Activated CD4-positive, CD25-positive, alpha-beta regulatory T cell treated with anti-CD3 and anti-CD28 coated beads, Interleukin-2, amount 50 U/mL, for 72 hours (primary cell): ENCODE measurements at places on chromosomes 5 and 9.

- no peak for DNase-seq
Measured at GRCh38 chr5:73365990-73366667, 82.4 kb downstream of the FOXD1 start.

DNA sequence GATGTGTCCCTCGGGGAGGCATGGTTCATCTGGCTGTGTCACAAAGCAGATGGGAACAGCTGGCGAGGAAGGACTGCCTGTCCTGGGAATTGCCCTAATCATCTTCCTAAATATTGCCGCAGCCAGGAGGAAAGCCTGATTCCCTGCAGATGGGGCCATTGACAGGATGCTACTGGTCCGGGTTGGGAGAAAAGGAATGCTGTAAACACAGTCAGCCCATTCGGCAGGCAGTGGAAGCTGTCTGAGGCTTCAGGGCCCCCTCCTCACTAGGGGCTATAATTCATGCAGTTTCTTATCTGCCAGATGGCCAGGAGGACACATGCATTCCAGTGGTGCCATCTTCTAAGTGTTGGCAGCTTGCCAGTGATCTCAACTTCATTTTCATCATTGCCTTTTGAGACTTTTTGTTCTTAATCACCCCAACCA is 110.3 kb downstream of the KCNIP1 start:
- no peak for DNase-seq

GRCh38 chr5:141330299-141331080 is at the start of gene PCDHGA1:
TSS of gene PCDHGA1 (plus strand) at chr5:141330514.
- no peak for DNase-seq

DNA sequence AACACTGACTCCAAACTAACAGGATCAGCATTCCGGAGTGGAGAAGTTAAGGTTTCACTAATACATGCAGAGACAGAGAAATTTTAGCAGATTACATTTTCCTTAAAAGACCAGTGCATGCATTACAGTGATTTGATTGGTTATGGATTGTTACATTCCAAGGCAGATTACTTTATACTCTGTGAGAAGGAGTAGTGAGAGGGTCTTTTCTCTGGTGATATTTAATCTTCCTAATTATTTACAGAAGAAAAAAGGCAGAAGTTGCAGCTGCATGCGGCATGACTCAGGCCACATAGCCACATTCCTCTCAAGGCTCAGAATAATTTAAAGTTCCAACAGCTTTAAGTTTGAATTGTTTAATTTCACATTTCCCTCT is 53.0 kb upstream of the PDZD2 start:
- DNase-seq = no peak

DNA sequence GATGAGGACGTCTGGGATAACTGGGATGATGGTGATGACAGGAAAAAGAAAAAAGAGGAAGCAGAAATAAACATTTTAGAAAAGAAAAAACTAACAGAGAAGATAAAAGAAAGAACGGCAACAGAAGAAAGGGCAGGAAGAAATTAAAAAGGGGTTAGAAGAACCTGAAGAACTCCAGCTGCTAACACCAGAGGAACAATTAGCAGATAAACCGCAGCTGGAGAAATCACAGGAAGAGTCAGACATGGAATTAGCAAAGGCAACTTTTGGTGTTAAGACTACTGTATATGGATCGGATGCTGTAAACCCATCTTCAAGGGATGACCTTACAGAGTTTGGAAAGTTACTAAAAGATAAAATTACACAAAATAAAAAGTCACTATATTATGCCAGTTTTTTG is 15.4 kb downstream of the CTSL start:
- no peak for DNase-seq

DNA sequence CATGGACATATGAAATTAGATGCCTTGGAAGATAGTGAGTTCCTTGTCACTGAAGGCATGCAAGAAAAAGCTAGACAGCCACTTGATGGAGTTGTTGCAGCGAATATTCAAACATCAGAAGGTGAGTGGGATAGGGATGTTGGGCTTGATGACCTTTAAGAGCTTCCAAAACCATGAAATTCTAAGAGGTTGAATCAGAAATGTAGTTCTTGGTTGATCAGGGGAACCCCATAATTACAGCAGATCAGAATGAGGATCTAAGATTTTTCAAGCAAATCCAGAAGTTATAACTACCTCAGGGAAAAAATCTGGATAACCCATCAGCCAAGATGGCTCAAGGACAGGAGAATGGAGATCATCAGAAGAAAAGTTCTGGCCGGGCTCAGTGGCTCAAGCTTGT is 244.3 kb upstream of the NR4A3 start:
- no peak for DNase-seq
